NCI-H2171 (cell line): ENCODE measurements at places on chromosomes 3 and 15.

DNA sequence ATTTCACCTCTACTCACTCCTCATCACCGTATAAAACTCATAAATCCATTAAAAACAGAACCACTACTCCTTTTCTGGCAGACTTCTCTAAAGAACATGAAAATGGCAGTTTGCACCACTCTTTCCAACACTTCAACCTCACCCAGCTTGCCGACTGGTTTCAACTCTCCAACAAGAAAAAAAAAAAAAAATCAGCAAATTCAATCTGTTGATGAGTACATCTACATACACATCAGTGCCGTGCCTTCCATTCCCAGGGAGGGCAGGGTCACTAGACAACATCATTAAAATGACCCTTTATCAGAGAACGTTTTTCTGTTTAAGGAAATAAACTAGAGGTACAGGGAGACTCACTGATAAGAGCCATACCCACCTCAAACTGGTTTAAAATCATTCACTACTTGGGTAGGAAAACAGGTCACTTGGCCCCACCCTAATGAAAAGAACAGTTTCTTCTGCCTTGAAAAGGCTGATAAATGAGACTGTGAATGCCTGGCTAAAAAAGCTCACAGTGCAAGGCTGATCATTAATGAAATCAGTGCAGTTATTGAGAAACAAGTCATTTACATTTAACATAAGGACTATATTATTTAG is 6.0 kb downstream of the ANXA2 start:
- no peak for DNase-seq

DNA sequence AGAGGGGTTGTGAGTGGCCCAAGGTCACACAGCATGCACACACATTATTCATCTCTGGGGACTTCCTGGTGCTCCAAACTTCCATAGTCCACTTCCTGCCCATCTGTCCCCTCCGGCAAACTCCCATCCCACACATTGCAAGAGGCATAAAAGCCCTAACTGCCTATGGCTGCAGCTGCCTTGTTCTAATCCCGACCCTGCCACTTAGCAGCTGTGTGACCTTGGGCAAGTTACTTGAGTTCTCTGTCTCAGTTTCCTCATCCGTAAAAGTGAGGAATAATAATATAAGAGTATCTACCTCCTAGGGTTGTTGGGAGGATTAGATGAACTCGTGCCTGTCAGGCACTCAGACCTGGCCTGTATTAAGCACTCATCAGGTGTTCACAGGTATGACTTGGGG is 84.2 kb downstream of the SMAD6 start:
- no peak for DNase-seq

GRCh38 chr3:194522579-194523046 is 35.8 kb upstream of the ATP13A3 start:
- no peak for DNase-seq

- DNase-seq: no peak
Observed at GRCh38 chr3:16398648-16399047, 114.9 kb downstream of the RFTN1 start.

DNA sequence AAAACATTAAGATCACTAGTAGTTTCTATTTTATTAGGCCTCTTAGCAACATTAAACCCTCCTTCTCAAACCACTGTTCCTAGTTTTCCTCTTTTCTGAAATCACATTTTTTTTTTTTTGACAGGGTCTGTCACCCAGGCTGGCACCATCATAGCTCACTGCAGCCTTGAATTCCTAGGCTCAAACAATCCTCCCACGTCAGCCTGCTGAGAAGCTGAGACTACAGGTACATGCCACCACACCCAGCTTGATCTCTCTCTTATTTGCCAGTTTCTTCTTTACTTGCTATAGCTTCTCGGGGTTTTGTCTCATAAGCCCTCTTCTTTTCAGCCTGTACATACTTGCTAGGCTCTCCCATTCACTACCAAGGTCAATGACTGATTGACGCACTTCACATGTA is 28.0 kb downstream of the SENP8 start:
- DNase-seq: no peak

DNA sequence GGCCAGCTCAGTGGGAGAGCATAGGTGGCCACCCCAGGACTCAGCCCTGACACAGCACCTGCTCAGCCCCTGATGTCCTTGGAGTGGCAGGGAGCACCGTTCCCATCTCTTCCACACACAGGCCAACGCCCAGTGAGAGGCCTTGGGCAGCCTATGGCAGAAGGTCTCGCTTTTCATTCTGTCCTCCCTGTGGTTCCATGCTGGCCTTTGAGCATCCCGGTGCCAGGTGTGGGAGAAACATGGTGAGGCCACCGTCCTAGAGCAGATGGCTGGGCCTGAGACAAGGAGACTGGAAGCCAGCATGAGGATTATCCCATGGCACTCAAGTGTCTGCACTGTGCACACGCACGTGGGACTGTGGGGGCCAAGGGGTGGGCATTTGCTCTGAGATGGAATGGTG is 25.1 kb downstream of the ADCY5 start:
- DNase-seq: no peak

- no peak for DNase-seq
Observed at GRCh38 chr3:31248563-31248992, 284.1 kb upstream of the STT3B start.

DNA sequence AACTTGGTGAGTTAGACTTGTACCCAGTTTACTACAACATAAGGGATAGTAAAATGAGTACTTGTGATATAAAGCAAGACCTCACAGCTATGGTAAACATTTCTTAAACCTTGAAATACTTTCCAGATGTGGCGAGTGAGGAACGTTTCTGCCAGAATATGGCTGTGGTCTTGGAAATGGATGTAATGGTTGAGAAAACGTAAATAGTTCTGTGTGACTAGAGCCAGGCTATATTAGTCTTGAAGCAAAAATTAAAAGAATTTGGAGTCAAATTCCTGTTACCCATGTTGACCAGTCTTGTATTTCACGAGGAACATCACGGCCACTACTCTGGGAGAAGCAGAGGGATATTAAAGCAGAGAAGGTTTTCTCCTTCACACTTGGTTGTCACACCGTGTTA is 15.3 kb downstream of the OR4F15 start:
- DNase-seq: no peak

DNA sequence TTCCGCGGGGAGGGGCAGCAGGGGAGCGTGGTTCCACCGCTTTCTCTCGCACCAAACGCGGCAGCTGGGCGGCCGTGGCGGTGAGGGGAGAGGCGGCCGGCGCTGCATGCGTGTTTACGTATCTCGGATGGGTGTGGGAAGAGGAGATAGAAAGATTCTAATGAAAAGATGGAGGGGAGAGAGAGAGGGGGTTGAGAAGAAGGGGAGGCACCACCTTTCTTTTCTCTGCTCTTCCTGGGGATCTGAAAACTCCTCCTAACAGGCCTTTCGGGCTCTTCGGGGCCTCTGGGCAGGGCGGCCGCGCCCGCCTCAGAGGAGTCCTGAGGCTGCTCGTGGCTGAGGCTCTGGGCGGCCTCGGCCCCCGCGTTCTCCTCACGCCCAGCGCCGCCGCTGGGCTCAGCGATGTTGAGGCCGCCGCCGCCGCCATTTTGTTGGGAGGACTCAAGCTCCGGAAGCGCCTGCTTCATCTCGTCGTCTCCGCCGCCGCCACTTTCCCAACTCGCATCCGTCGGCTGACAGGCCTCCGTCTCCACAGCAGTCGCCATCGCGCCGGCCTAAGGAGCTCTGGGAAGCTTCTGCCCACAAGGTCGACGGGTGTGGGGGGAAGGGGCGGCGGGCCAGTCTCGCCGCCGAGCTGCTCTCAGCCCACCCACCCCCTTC is 473 bp downstream of the TASOR start:
- DNase-seq: peak; percentile 45

DNA sequence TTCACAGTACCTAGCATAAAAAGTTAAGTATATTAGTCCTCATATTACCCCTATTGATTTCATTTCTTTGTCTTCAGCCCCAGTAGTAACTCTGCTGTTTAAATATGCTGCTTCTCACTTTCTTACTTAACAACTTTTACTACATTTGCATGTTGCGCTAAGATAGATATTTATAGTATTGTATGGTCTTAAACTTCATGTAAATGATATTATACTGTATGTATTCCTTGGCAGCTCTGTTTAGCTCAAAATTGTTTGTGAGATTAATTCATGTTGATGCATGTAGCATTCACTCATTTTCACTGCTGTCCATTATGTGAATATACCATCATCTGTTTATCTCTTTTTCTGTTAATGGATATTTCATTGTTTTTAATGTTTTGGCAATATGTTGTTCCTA is 64.4 kb downstream of the PPM1L start:
- DNase-seq: no peak

DNA sequence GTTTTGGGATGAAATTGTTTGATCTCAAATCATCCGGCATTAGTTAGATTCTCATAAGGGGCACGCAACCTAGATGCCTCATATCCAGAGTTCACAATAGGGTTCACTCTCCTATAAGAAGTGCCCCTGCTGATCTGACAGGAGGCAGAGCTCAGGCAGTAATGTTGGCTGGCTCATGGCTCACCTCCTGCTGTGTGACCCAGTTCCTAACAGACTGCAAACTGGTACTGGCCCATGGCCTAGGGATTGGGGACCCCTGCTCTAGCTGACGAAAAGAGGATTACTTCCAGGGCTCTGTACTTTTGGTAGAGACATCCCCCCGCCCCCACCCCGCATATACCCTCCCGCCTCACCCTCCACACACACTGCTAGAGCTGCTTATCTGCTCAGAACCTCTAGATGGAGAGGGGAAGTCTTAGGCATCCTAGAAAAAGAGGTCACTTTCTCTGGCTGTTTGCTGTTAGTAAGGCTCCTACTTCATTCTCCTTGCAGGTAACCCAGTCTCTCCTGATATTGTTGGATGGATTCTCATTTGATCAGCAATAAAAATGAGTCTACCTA is 923.1 kb downstream of the CADM2 start:
- no peak for DNase-seq

GRCh38 chr3:15795651-15796308 is 2.0 kb downstream of the ANKRD28 start:
- no peak for DNase-seq

- DNase-seq: peak; percentile 44
Observed at GRCh38 chr3:29144807-29145206, 136.1 kb upstream of the RBMS3 start.

- peak; percentile 83 for DNase-seq
Observed at GRCh38 chr3:47513125-47513929, at the start of gene ELP6. Gene ELP6, minus strand, starts transcription at chr3:47513712. Its CDS starts 122 bp downstream, at chr3:47513590.

DNA sequence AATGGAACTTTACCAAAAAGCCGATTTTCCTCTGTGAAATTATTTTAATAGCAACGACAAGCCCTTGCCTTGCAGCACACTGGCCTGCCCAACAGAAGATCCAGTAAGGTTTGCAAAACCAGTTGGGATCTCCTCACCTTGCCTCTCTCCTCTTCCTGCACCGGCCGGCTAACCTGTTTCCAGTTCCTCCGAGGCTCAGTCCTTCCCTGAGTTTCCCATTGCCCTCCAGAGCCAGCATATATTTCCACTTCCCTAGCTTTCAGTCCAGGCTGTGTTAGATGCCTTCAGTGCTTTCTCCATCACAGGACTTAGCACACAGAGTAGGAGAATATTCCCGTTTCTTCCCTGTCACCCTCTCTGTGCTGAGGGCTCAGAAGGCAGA is 60.3 kb downstream of the NOX5 start:
- DNase-seq: peak; percentile 33

GRCh38 chr15:88725305-88726210 is 77.7 kb upstream of the ACAN start:
- no peak for DNase-seq

DNA sequence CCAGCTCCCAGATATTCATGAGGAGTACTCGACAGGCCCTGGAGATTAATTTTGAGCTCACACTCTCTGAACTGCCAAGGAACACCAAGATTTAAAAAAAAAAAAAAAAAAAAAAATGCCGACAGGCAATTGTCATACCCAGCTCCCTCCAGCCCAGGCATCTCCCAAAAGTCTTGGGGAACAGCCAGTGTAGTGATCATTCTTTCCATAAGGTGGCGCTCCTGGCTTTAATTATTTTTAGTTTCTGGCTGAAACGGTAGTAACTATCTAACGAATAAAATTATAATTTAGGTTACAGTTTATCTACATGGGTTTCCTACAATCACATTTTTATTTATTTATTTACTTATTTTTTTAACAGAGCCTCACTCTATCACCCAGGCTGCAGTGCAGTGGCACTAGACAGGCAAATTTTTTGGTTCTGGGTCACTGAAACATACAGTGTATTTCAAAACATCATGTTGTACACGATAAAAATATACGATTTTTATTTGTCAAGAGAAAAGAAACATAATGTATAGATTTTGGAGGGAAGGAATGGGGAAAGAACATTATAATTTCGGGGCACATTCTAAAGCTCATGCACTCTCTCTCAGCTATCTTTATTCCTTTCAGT is 157.3 kb downstream of the ADAMTS9 start:
- peak; percentile 6 for DNase-seq

GRCh38 chr3:67083277-67083676 is 85.2 kb downstream of the KBTBD8 start:
- DNase-seq: no peak

- no peak for DNase-seq
Observed at GRCh38 chr15:90625037-90625436, 92.1 kb upstream of the BLM start.

DNA sequence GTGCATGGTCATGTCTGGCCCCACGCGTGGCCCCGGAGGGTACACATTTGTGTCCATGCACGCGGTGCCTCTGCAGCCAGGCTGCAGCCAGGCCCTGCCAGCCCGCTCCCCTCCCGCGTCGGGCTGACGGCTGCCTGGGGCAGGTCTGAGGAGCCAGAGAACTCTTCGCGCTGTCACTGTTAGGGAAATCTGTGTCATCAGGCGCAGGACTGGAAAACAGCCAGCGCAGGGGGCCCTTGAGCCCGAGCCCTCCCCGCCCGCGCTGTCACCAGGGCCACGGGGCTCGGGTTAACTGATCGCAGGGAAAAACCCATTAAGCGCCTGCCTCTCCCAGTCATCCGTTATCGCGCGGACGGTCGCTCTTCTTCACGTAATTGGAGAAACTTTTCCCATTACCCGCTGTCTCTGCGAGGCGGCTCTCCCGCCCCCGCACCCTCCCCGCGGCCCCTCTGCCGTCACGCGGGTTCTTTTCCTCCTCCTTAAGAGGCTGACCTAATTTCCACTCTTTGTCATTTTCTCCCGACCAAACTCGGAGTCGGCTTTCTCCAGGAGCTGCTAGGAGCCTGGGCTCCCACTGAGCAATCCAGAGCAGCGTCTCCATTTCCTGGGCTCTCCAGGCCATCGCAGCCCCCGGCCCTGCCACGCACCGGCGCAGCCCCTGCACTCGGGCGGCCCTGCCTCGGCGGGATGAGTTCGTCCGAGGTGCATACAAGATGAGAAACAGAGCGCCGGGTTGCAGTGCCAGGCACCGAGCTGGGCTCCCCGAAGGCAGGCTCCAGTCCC is 57.5 kb upstream of the PRR23E start:
- DNase-seq: peak; percentile 68
